Stimulated activated CD4-positive, alpha-beta T cell treated with anti-CD3 and anti-CD28 coated beads, TNF-alpha, amount 100 ng/mL, for 4 hours (primary cell): ENCODE measurements at places on chromosomes 3 and 15.

DNA sequence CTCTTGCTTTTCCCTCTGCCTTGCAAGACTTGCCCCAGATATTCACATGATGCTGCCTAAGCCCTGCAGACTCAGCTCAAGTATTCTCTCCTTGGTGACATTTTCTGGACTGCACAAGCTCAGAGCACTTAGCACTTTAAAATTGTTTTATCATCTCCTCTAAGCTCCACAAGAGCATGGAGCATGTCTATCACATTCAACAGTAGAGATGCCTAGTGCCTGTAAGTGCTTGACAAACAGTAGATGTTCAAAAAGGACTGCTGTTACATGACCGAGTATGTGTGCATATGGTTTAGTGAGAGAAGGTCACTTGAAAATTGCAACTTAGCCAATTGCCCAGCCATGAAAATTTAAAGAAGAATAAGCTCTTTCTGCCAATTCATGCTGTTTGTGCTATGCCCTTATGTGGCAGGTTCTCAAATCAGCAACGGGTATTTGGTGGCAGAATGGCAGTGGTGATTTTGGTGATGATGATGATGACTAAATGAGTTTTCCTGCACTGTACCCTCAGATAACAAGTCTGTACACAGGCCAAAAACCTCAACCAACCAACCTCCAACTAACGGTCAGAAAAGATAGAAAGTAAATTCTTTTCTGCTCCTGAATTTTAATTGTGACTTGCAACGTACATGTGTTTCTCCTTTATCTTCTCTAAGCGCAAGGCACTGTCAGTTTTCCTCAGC, 647.2 kb upstream of the UBE2E2 start:
- no peak for DNase-seq

GRCh38 chr3:24245056-24245455, 249.6 kb downstream of the THRB start:
- no peak for DNase-seq

DNA sequence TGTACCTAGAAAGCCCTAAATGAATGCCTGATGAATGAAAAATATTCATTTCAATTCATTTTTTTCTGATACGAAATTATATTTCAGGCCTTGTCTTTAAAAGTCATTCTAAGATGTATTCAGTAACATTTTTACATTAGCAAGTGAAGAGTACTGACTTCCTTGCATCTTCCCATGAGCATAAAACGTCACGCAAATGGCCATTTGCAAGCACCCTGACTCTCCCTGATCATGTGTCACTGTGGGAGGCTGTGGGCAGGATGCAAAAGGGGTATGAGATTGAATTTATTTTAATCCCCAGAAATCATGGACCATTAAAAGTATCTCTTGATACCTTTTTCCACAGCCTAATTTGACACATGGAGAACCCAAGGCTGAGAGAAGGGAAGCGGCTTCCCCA, 105.0 kb downstream of the BDH1 start:
- DNase-seq = no peak

GRCh38 chr3:58867621-58868020, 182.2 kb downstream of the CFAP20DC start:
- DNase-seq = no peak

DNA sequence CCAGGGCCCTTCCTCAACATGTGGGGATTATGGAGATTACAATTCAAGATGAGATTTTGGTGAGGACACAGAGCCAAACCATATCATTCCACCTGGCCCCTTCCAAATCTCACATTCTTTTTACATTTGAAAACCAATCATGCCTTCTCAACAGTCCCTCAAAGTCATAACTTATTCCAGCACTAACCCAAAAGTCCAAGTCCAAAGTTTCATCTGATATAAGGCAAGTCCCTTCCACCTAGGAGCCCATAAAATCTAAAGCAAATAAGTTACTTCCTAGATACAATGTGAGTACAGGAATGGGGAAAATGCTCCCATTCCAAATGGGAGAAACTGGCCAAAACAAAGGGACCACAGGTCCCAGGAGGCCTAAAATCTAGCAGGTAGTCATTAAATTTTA, 309.5 kb upstream of the SLITRK3 start:
- DNase-seq = no peak

DNA sequence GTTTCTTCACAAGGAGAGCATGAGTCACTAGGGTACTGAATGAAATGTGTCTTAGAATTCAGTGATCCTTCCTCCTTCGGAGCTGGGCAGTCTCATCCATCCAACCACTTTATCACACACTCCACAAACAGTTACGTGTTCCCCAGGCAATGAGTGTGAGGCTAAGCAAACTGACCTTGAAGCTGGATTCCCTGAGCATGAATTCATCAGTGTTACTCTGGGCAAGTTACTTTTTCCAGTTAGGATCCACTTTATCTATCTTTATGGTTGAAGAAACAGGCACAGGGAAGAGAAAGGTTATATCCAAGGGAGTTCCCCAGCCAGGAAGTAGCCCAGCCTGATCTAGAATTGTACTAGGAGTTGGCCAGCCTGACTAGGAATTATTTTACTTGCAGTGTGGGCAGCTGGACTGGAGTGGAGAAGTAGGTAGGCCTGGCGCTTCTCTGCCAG, 17.1 kb upstream of the GCNT3 start:
- DNase-seq = no peak

DNA sequence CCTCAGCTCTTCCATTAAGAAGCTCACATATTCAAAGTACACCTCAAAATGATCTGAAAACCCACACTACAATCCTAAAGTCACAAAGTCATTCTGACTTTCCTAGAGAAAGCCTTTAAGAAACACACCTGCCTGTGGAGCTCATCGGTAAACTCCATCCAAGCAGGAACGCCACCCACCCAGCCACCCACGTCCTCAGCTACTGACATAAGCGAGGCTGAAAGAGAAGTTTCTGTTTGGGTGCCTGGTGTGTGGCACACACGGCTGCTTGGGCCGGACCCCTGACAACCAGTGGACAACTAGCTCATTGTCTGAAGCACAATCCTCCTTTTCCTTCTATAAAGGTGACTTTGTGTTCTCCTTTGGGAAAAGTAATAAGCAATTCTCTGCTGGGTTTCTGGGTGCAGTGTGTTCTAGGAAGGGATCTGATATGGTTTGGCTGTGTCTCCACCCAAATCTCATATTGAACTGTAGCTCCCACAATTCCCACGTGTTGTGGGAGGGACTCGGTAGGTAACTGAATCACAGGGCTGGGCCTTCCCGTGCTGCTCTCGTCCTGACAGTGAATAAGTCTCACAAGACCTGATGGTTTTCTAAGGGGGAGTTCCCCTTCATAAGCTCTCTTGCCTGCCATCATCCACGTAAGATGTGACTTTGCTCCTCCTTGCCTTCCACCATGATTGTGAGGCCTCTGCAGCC, 26.1 kb downstream of the FAM174B start:
- no peak for DNase-seq

DNA sequence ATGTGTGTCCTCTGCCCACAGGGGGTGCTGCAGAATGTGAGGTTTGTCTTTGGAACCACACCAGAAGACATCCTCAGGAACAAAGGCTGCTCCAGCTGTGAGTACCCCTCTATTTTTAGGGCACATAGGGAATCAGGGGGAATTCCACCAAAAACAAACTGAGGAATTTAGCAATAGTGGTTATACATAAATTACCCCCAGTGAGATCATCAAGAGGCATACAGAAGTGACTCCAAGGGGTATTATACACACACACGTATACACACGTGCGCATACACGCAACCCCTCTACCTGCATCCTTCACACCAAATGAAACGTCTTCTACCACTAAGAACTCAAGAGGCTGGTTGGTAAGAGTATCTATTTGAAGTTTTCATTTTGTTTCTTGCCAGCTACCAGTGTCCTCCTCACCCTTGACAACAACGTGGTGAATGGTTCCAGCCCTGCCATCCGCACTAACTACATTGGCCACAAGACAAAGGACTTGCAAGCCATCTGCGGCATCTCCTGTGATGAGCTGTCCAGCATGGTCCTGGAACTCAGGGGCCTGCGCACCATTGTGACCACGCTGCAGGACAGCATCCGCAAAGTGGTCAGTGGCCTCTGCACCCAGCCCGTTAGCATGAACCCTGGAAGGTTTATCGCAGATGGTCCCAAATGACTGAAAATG, 2.9 kb downstream of the THBS1 start:
- no peak for DNase-seq

DNA sequence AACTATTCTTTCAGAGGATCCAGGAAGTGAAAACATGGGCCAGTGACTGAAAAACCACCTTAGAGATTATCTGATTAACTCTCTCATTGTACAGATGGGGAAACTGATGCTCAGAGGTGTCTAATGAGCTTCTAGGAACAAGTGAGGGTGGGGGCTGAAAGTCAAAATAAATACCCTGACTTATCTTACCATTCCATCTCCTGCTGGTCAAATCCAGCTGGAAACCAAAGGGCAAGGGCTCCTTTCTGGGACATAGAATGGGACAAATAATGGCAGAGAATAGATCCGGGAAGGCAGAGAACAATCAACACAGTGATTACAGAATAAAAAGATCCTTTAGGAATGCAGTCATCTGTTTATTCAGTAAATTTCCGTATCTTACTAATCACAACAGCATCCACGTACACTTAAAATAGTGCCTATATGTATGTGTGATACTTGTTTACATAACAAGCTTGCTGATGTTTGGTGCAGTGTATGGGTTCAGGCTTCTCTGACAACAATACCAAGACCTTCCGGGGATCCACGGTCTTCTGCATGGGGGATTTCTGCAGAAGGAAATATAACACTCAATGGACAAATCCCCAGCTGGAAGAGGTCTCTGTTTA, 173.2 kb downstream of the THSD4 start:
- no peak for DNase-seq

DNA sequence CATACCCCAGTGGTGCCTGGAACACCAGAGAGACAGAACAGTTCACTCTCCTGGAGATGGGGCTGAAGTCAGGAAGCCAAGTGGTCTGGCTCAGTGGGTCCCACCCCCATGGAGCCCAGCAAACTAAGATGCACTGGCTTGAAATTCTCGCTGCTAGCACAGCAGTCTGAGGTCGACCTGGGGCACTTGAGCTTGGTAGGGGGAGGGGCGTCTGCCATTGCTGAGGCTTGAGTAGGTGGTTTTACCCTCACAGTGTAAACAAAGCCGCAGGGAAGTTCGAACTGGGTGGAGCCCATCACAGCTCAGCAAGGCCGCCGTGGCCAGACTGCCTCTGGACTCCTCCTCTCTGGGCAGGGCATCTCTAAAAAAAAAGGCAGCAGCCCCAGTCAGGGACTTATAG, 272.0 kb downstream of the KLF13 start:
- DNase-seq = no peak

- no peak for DNase-seq
These were observed 376.3 kb downstream of the PDCD6IP start for GRCh38 chr3:34174740-34175139.

DNA sequence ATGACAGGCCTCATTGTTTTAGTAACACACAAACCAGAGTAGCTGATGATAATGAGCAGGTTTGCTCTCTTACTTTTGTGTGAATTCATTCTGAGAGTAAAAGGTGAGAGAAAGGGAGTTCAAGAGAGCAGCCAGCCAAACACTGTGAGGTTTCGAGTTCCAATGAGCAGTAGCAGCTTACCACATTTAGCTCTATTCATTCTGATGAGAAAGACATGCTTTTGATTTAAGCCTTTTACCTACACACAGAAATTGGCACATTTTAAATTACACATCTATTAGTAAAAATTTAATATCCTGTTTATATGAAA, 28.0 kb downstream of the GLDN start:
- no peak for DNase-seq

GRCh38 chr3:21779909-21780308, 28.9 kb upstream of the ZNF385D start:
- DNase-seq = no peak

- no peak for DNase-seq
These were observed 18.3 kb downstream of the MSL2 start for GRCh38 chr3:136177876-136178275.
